ENCODE measurements at places on chromosomes 2 and 18.

DNA sequence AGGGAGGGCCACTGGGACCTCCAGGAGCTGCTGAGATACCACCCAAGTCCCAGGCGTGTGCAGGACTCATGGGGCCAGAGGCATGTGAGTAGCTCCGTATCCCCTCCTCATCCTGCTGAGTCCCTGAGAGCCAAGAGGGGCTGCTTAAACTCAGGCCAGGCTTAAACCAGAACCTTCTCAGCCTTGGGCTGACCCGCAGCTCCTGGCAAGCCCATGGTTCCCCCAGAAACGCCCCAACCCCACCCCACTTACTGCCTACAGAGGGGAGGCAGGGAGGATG lies 2.5 kb upstream of the NMUR1 start:
- no peaks in the 10 kb centered on the region for H3K27me3 ChIP-seq
- H3K36me3 ChIP-seq, result no peaks in the 10 kb centered on the region
- no peaks in the 10 kb centered on the region for H3K4me1 ChIP-seq
- H3K27ac ChIP-seq, result no peak overlapping the region

DNA sequence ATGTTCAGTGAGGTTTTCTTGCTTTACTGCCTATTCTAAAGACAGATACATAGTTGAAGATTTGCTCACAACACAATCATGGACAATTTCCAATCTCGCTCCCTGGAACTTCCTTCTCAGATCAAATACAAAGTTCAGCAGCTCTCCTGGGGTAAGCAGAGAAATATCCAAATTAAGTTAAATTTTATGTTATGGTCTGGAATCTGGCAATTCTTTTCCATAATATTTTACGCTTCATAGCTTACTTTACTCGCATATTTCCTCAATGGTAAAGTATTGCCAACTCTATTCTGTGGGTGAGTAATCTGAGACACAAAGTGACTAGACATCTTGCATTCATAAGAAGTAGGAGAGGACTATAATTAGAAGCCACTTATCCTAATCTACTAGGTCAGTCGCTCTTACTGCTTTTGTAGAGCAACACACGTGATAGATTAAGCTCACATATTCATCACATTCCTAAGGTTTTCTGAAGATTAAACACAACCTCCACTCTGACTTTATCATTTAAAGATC lies 529.4 kb downstream of the CCDC85A start:
- no peak overlapping the region for H3K27ac ChIP-seq
- no peaks in the 10 kb centered on the region for H3K4me1 ChIP-seq
- H3K36me3 ChIP-seq, result no peaks in the 10 kb centered on the region

GRCh38 chr18:48408727-48409590 lies at the start of gene ZBTB7C:
Gene ZBTB7C (minus strand): TSS chr18:48409383.
- no peak for DNase-seq
- no peaks in the 10 kb centered on the region for H3K27me3 ChIP-seq
- no peaks in the 10 kb centered on the region for H3K36me3 ChIP-seq
- H3K4me3 ChIP-seq, result peak within 1 kb of the TSS; percentile 58
- no peaks in the 10 kb centered on the region for H3K4me1 ChIP-seq
- peak within 1 kb of the TSS; percentile 68 for H3K27ac ChIP-seq

GRCh38 chr2:170467568-170468422 lies 247.3 kb upstream of the SP5 start:
- no peaks in the 10 kb centered on the region for H3K36me3 ChIP-seq
- DNase-seq, result no peak
- no peaks in the 10 kb centered on the region for H3K27me3 ChIP-seq
- no peak overlapping the region for H3K27ac ChIP-seq
- no peak overlapping the region for H3K4me3 ChIP-seq

- no peaks in the 10 kb centered on the region for H3K4me1 ChIP-seq
- H3K27ac ChIP-seq, result no peak overlapping the region
- H3K27me3 ChIP-seq, result no peaks in the 10 kb centered on the region
- no peak overlapping the region for H3K4me3 ChIP-seq
These were observed 117.7 kb upstream of the RAB6C start for GRCh38 chr2:129861666-129862288.

DNA sequence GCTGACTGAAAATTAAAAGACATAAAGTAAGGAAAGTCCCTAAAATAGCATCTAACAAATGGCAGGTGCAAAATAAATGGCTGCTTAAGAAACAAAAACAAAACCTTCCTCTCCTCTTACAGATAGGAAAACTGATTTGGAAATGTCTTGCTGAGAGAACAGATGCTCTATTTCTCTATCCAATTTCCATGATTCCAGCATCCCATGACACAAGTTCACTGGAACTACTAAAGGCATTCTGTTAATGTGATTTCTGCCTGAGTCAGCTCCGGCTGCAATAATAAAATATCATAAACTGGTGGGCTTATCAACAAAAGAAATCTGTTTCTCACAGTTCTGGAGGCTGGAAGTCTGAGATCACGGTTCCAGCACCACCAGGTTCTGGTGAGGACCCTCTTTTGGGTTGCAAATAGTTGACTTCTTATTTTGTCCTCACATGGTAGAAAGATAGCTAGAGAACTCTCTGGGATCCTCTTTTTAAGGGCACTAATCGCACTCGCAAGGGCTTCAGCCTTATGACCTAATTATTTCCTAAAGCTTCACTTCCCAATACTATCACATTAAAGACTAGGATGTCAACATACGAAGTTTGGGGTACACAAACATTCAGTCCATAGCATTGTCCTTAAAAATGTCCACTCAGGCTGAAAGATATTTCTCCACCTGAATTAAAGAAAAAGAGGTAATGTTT lies 78.2 kb upstream of the GALNT3 start:
- H3K27ac ChIP-seq, result no peak overlapping the region
- no peaks in the 10 kb centered on the region for H3K4me1 ChIP-seq
- H3K36me3 ChIP-seq, result no peaks in the 10 kb centered on the region
